Vagina (tissue), 2 donors: ENCODE measurements at places on chromosomes 3 and 15.

DNA sequence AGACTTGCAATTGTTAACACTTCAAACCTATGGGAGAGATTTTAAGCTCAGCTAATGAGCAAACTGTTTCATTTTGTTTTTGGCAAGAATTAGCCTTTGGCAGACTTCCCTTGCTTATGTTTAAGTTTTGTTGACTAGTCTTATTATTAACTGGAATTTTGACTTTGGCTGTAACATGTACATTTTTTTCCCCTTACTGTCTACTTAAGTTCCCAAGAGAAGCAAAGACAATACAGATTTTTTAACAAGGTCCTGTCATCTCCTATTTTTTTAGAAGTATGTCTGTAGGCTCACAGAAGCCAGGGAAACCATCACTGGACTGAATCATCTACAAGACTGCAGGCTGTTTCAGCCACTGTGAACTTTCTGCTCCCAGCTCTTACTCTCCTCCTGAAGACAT lies 74.3 kb downstream of the DGKG start:
- DNase-seq, result no peak

GRCh38 chr3:62785384-62785783 lies 89.8 kb downstream of the CADPS start:
- no peak for DNase-seq

- DNase-seq, result no peak
Measured at GRCh38 chr3:6523043-6523442, 337.9 kb upstream of the GRM7 start.

- DNase-seq, result no peak
Measured at GRCh38 chr3:109242187-109242523, 74.2 kb downstream of the DPPA2 start.

DNA sequence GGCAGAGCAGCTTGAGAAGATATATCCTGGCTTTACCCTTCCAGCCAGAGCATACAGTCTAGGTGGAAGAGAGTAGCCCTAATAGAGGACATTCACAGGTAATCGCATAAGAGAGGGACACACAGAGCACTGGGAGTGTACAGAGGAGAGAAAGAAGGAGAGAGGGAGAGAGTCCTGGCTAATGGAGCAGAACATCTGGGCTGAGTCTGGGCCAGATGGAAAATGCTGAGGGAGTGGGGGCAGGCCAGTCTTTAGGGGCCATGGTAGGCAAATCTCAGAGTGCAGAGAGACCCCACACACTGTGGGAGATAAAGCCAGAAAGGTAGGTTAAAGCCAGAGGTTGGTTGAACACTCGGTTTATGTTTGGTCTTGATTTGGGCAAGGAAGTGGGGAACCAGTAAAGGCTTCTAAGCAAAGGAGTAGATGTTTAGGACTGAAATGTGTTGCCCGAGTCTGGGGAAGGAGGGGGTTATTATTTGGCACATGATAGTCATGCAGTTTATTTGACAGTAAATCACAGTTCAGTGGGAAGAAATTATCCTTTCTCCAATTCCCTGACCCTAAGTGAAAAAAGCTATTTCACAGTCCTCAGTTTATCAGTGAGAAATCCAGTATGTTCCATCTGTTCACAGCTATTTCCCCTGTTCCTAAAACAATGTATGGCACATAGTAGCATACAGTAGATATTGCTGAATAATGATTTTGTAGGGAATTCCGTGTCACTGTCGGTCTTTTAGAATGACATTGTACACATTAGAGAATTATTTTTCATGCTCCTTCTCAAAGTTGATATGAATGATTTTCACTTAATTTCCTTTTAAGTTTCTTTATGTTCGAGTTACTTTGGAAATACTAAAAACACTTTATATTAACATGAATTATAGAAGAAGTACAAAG lies 45.7 kb downstream of the PDHB start:
- no peak for DNase-seq

DNA sequence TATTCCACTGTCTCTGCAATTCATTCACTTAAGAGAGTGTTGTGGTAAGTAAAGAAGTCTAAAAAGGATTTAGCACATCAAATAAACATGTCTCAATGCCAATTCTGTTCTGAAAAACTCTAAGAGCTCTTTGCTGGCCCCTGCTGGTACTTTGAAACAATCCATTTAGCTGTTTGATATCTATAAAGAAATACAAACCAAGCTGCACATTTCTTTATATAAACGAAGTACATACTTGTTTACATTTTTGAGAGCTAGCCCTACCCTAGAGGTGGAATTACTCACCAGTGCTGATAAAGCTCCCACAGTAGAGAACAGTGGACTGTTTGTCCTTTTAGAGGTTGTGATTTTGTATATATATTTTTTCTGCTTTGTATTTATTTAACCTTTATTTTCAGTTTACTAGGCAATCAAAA lies 75.5 kb downstream of the NEDD4 start:
- no peak for DNase-seq

DNA sequence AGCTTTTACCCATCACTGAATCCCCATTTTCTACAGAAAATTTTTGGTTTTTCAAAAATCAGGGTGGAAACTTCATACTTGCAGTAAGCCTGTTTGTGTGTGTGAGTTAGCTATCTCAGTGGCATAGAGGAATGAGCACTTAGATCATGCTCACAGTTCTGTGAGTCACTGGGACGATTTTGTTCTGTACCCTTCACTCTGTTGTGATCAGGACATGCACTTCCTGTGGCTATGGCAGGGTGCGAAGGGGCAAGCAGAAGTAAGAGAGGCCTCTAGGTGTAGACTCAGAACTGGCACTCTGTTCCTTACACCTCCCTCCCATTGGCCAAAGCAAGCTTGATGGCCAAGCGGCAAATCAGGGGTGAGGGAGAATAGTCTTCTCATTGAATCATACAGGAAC lies 11.6 kb downstream of the NIPA2 start:
- no peak for DNase-seq

- no peak for DNase-seq
Measured at GRCh38 chr15:50055332-50055731, 63.7 kb downstream of the ATP8B4 start.

DNA sequence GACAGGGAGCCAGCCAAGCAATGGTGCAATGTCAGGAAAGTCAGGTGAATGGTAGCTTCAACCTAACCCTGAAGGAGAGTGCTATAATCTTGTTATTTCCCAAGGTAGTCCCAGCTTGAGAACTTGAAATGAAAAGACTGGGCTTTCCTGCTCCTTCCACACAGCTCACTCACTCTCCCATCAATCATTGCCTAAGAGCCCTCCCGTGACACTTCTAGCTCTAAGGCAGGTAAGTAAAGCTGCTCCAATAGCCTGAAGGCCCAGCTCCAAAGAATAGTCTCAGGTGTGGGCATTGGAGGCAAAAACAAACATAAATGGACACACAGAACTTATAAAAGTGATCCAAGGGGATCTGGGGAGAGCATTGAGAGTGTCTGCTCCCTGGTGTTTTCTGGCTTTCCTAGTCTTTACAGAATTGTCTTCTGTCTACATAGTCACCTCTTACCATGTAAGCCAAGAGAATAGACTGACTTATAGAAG lies 63.1 kb upstream of the TBC1D5 start:
- DNase-seq, result no peak

DNA sequence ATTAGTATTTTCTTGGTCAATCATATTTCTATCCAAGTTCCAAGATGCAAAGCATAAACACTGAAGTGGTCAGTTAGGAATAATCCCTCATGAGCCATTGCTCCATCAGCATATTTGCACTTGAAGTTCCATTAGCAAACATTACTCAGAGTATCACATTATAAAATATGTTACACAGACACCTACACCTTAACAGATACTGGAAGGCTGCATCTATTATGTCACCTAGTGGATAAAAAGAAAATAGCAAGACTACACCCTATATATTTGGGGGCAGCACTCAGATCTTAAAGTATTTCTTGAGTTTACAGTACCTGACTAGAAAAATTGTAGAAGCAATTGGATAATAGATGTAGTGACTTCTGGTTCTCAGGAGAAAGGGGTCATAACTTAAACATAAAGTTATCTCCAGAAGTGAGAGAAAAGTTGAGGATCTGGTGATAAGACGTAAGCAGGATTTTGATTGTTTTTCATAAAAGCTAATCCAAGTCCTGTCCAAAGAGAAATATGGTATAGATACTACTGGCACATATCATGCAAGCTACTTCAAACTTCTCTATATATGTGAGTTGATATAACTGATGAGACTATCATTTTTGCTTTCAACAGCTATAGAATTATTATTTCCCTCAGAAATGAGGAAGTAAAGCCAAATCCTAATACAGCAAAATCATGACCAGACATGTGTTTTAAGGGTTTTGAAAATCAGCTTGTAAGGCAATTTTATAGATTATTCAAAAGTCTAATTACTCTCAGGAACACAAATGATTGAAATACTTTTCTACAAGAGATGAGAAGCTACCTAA lies 422.2 kb downstream of the GBE1 start:
- DNase-seq, result no peak

GRCh38 chr15:52790941-52791751 lies 1.0 kb upstream of the ONECUT1 start:
- no peak for DNase-seq

GRCh38 chr3:25916321-25916720 lies 126.4 kb downstream of the OXSM start:
- DNase-seq, result no peak

GRCh38 chr3:24364359-24364758 lies 130.3 kb downstream of the THRB start:
- DNase-seq, result no peak

- no peak for DNase-seq
Measured at GRCh38 chr3:166785876-166786275, 594.2 kb downstream of the ZBBX start.

GRCh38 chr3:123660141-123660675 lies 75.4 kb upstream of the HACD2 start:
- no peak for DNase-seq

- no peak for DNase-seq
Measured at GRCh38 chr3:141403576-141403975, 35.3 kb downstream of the ZBTB38 start.

DNA sequence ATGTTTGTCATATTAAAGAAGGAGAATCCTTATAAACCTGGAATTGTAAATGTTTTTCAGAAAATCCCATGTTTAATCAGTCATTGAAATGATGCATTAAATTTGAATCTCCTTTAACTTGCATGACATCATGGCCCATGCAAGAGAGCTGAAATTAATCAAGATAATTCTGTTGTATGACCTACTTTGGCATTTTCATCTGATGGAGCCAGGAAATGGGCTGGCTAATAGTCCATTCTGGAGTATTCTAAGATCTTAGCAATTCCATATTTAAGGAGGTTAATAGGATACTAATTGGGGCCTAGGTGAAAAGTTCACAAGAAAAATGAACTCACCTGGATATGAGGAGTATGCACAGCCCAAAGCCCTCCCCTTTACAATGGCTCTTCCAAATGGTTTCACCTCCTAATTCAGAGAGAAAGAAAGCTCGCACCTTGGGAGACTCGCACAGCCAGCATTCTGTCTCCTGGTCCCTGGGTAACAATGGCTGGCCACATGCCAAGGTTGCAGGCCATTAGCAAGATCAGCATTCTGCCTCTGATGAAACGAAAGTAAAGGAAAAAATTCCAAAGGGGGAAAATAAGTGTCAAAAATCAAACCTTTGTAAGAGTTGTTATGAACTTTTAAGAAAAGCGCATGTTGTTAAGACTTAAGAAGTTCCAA lies 786.4 kb downstream of the MCTP2 start:
- DNase-seq, result no peak

GRCh38 chr3:170040418-170040817 lies 2.6 kb downstream of the GPR160 start:
- DNase-seq, result no peak

GRCh38 chr3:62870321-62870720 lies 4.9 kb downstream of the CADPS start:
- no peak for DNase-seq

- no peak for DNase-seq
Measured at GRCh38 chr3:182115328-182116015, 403.7 kb downstream of the SOX2 start.

DNA sequence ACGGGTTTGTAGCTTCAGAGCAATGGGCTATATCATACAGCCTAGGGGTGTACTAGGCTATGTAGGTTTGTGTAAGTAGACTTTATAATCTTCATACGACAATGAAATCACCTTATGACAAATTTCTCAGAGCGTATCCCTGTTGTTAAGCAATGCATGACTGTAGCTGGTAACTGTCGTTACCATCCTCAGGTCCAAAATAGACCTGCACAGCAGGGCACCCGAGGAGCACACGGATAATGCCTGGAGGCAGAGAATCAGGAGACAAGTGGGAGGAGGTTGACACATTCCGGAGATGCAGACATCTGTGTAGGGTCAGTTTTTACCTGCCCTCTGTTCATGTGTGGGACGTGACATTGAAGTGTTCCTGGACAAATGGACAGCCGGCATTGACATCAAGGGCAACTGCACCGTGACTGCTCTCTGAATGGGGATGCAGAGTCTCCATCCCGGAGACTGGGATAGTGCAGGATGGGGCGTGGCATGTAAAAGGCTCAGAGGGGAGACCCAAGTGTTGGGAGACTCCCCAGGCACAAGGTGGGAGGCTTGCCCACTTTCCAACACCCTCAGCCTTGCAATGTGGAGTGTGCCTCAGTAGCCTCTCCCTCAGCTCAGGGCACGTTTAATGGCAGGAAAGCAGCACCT lies 45.9 kb upstream of the PGPEP1L start:
- no peak for DNase-seq

- DNase-seq, result no peak
Measured at GRCh38 chr3:15438983-15439382, 11.6 kb downstream of the EAF1 start.

DNA sequence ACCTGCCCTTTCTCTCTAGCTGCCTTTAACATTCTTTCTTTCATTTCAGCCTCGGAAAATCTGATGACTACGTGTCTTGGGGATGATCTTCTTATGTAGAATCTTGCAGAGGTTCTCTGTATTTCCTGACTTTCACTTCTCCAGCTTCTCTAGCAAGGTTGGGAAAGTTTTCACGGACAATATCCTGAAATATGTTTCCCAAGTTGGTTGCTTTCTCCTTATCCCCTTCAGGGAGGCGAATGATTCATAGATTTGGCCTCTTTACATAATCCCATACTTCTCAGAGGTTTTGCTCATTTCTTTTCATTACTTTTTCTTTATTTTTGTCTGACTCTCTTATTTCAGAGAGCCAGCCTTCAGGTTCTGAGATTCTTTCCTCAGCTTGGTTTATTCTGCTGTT lies 62.1 kb upstream of the CCDC54 start:
- no peak for DNase-seq

GRCh38 chr3:51642462-51642861 lies 28.6 kb upstream of the TEX264 start:
- DNase-seq, result no peak
